ENCODE measurements at places on chromosomes 12 and 14.

GRCh38 chr12:1319212-1319611 is 275.2 kb downstream of the FBXL14 start:
- DNase-seq, result no peak

- no peak for DNase-seq
These were observed 151.6 kb downstream of the SYT1 start for GRCh38 chr12:79016181-79016580.

- DNase-seq, result no peak
These were observed 3.6 kb downstream of the CBX5 start for GRCh38 chr12:54276368-54276767.

- DNase-seq, result no peak
These were observed 8.3 kb downstream of the CPNE6 start for GRCh38 chr14:24079491-24080141.

DNA sequence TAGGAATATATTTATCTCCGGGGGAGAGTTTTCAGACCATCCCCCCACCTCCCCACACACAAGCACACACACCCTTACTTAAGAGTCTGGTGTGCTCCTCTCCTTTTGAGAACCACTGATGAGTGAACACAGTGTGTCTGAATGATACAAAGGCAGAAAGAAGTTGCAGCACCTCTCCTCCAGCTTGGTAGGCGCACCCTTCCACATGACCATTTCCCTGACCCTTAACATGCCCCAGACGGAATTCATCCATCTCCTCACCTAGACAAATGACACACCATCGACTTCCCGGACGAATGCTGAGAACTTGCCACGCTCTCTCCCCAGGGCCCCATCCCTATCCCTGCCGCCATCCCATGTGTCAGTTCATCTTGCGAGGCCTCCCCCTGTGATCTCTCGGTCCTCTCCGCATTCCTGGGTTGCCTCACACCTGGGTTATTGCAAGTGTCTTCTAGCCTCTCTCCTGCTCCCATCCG is 3.9 kb downstream of the TNFRSF1A start:
- DNase-seq, result no peak

DNA sequence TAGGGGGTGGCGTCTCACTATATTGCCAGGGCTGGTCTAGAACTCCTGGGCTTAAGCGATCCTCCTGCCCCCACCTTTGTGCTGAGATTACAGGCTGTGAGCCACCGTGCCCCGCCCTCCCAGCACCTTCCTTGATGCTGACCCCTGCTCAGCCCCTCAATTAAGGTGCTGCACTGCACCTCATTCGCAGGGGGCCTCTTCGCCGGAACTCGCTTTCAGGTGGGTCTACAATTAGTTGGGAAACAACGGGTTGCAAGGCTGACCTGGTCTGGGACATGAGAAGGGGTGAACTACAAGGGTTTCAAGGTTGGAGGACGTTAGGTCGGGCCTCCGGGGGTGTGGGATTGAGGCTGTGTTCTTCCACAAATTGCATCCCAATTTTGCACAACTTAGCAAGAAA is 1.2 kb upstream of the NOP2 start:
- no peak for DNase-seq

- DNase-seq, result no peak
These were observed 25.8 kb downstream of the PLEKHG3 start for GRCh38 chr14:64730061-64730440.

DNA sequence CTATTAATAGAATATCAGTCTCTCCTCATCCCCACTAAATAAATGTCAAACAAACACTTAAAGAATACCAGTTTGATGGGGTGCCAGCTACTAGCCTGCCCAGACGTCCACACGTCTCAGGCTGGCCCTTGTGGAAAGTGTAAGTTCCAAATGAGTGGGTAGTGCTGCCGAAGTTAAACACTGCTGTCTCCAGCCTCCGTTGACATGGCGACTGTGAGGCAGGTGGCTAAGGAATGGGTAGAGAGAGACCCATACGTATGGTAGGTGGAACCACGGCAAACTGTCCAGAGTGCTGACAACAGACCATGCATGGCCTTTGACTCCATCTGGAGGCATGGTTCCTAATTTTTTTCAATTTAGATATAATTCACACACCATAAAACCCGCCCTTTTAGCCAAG is 37.9 kb downstream of the PITPNM2 start:
- DNase-seq, result no peak

DNA sequence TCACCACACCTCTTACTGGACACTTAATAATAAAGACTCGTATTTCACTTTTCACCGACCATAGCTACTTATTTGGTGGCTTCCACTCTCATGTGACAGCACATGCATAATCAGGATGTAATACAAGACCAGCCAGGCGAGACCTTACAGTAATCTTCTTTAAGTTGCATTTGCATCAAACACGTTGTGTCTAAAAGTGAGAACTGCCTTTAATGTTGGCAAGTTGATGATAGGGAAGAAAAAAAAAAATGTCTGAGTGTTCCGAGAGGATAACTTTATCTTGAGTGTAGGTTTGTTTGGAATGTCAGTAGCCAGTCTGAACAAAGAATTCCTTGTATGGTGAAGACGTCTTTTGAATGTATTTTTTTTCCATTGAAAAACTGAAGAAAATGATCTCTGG is 440.4 kb downstream of the ADAMTS20 start:
- DNase-seq, result no peak

DNA sequence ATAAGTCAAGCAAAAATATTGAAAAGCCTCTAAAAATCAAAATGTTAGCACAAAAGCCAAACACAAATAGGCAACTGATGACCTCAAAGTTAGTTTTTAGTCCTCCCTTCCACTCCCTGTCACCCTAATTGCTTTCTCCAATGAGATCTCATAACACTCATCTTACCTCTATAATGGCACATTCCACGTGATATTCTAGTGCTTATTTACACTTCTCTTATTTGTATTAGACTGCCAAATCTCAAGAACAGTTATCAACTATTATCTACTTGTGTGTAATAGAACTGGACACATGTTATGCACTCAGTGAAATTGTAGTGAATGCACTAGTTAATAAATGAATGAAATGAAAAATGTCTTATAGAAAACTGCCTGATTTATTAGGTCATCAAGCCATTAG is 55.5 kb upstream of the AVPR1A start:
- no peak for DNase-seq

- DNase-seq, result no peak
These were observed 23.1 kb upstream of the NID2 start for GRCh38 chr14:52091928-52092327.

DNA sequence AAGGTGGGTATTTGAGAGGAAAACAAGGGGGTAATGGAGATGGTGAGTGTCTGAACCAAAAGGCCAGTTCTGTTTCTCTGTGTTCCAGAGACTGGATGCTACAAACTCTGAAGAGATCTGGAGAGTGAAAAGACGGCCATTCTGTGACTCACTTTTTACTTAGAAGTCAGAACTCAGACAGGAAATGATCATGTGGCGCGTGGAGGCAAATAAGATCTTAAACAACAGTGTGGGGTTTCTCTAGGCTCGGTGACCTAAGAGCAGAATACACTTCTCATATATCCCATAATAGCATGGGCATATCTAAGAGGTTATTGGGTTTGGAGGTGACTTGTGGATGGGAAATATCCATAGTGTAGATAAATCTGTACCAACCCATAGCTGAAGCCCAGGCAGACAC is 463.5 kb downstream of the TMEM132D start:
- no peak for DNase-seq

GRCh38 chr12:80707126-80707829 is at the start of gene MYF6:
Gene MYF6 (plus strand): TSS chr12:80707634. CDS start chr12:80707720, 86 bp downstream.
- DNase-seq, result no peak

- peak; percentile 53 for DNase-seq
These were observed 358.0 kb downstream of the DAD1 start for GRCh38 chr14:22231018-22231417.

GRCh38 chr14:49786315-49786714 is 18.4 kb downstream of the KLHDC2 start:
- no peak for DNase-seq

GRCh38 chr12:63066782-63067181 is 84.2 kb downstream of the AVPR1A start:
- no peak for DNase-seq

DNA sequence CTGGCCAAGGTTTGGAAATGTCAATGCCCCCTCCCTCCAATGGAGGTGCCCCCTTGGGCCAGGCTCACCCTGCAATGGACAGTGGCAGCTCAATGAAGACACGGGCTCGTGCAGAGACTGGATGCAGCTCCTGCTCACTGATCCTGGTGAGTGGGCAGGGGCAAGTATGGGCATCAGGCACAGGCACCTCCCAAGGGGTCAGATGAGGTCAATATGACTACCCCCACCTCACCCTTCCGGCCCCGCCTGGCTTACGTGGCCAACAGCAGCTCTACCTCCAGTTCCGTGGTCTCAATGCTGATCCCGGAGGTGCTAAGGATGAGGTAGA is 13.6 kb downstream of the ITGA7 start:
- DNase-seq, result no peak

DNA sequence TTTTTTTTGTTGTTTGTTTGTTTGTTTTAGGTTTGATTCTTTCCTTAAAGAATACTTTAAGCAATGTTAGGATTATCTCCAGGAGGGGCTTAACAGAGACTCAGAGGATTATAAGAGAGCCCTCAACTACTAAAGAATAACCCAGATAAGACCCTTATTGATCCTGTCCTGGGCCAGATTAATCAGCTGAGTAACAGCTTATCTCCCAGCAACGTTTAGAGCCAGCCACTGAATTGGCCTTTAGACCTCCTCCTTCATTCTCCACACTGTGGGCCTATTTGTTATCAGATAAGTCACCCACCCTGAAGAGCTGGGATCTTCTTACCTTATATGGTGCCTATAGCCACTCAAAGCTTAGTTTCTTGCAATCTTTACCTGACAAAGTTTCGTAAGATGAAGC is 71.1 kb downstream of the FIGNL2 start:
- no peak for DNase-seq

DNA sequence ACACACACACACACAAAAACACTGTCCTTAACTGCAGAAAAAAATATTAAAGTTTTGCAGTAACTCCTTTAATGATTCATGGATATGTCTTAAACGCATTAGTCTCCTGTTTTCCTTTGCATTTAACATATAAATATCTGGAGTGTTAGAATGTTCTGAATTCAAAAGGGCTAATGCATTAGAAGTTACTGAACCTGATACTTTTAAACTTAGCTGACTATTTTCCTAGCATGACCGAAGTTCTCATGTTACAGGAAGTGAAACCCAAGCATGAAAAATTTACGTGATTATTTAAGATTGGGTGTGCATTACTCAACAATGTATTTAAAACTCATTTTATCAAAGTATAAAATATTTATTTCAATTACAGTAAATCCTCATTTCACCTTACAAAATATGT is 791.2 kb downstream of the FLRT2 start:
- DNase-seq, result no peak

DNA sequence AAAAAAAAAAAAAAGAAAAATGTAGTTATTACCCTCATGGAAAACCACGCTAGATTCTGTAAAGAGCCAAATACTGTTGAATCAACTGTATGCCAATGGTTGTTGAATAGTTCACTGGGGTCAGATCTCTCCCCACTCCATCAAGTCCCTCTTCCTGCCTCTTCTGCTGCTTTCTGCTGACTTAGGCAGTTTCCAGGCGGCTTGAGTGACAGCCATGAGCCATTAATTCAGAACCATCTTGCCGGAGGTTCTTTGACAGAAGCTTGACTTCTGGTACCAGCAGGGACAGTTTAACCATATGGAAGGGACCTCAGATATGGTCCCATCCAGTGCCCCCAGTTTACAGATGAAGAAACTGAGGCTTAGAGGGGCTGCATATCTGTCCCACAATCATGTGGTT is 34.5 kb downstream of the TSPAN11 start:
- no peak for DNase-seq

DNA sequence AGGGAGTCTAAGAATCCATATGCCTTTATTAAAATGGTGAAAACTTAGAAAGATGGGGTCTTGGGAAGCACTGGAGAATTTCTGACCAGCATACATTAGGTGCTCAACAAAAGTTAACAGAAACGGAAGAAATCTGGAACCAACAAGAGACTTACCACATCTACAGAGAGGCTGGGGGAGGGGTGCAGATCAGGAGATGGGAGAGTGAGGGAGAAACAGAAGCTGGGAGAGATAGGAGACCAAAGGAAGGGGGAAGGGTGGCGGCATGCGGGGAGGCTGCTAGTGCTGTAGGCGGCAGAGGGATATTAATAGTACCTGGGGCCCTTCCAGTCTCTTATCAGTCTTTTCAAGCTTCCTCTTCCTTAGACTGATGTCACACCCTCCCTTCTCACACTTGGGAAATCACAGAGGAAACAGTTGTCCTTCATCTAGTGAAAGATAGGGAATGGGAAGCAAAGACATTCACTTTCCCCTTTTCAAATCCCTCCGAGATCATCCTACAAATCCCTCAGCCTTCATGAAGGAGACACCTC is 18.1 kb downstream of the ZBTB39 start:
- no peak for DNase-seq

GRCh38 chr12:14994610-14995009 is 21.8 kb downstream of the PDE6H start:
- no peak for DNase-seq

- no peak for DNase-seq
These were observed 253.9 kb downstream of the CACNA1C start for GRCh38 chr12:2306735-2307134.

DNA sequence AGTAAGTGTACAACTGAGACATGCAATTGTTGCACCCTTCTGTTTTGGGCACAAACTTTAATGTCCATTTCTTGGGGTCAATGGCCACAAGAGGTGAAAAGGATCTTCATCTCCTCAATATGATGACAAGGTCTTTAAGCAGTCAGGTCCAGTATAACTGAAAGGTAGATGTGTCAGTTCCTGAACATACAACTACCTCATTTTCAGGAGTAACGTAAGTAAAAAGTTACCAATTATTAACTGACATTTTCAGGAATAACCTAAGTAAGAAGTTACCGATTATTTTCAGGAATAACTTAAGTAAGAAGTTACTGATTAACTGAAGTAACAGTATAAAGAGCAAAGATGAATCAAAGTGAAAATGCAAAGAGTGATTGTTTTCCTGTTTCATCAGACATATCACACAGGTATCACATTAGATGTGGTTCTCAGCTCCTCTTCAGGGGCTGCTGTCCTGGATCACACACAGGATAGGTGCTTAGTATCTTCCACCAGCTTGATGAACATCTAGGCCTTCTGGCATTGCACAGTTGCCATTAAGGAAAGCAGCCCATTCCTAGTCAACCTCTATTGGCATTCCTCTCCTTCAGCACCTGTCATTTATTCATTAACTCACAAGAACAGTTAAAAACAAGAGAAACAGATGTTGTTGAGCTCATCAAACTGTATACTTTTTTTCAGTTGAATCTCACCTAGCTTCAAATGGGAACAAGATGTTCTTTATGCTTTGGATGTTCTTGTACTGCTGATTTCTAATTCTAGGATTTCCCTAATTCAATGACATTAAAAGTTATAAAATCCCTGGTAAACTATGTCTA is 200.0 kb downstream of the FOXG1 start:
- no peak for DNase-seq

All from activated gamma-delta T cell treated with Interleukin-2 at 50 U/mL for 16 hours (primary cell).